ENCODE measurements at places on chromosomes 2 and 18.

DNA sequence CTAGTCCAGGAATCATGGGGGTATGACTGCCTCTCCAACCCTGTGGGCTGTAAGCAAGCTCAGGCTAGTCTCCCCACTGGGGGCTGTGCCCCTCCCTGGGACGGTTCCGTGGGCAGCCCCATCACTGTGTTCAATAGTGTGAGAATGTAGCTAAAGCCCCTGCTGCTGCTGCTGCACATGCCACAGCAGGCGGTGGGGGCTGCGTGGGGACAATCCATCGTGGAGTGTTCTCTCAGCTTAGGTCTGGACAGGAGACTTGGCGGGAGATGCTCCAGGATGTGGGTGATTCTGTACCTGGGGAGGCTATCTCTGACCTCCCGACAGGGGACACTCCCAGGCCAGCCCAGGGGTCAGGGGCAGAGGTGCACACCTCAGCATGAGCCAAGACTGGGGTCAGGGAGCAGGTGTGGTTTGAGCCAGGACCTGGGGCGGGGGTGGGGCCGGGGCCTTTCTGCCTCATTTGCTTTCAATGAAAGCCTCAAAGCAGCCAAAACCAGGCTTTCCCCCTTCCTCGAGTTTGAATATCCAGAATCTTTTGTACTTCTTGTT is 10.2 kb downstream of the PKDCC start:
- no peak for DNase-seq

GRCh38 chr18:29823671-29824070 is 1218.9 kb downstream of the DSC3 start:
- DNase-seq: no peak

DNA sequence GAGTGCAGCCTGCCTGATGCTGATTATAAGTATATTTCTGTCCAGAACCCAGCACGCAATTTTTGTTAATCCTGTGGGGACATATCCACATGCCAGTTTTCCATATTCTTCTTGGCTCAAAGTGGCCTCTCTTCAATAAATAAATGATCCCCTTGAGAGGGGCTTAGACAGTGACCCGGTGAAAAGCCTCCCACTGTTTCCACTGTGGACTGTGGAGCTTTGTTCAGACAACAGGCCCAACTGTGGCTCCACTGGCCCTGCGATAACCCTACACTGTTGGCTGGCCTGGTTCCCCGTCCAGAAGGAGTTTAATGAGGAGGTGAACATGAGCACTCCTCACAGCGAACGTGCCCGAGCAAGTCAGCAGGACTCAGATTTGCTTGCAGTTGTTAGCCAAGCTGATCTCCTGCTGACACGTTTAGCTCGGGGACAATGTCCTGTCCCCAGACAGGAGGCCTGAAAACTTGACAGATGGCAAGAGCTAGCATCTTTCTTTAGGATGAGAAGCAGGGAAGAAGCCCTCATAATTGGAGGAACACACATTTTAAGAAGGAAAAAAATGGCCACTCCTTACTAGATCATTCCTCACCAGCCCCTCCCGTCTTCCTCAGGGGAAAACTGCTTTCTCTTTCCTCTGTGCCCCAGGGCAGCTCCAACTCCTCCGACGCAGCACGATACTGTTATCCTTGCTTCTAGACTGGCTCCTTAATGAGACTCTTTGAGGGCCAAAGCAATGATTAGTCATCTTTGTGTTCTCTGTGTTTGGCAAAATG is 20.0 kb upstream of the MTCL1 start:
- DNase-seq: peak; percentile 22

DNA sequence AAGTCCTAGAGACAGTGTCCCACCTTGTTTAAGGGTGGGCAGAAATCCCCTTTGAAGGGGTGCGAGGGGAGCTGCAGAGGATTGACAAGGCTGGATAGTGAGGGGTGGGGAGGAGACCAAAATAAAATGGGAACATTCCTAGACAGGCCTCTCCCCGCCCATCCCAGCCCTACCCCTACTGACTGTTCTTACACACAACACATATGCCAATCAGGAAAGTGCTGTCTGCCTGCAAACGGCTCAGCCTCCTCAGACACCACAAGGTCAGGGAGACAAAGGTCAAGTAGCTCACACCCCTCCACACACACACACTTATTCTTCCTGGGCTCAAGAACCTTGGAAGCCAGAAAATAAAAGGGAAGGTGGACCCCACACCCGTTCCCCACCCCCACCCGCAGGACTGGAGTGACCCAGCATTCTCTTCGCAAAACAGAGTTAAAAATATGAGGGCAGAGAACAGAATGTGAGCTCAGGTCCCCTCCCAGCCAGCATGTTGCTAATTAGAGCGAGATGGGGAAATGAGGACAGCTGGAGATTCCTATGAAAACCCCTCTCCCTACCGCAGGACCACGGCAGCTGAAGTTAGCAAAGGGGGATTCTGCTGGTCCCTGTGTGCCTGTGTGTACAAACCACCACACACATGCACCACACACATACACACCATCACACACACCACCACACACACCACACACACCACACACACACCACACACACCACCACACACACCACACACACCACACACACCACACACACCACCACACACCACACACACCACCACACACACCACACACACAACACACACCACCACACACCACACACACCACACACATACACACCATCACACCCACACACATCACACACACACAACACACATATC is 197.8 kb downstream of the TNS1 start:
- DNase-seq: peak; percentile 43

Measured in mesendoderm (in vitro differentiated cells).